SW 1271 (cell line): ENCODE measurements at places on chromosomes 6 and 20.

GRCh38 chr6:12058172-12058961 is 46.3 kb downstream of the HIVEP1 start:
- no peak for DNase-seq

DNA sequence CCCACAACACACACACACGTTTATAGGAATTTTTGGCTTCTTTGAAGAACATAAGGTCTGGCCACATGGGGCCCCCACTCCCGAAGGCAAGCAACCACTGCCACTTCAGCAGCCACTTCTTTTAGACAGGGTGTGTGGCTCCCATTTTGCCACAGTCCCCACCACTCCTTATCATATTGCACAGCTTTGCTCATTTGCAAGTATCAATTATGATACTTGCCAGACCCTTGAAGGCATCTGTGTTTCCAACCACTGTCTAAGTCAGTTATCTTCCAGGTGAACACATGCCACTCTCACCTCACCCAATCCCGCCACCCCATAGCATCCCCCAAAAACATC is 73.1 kb downstream of the NOL4L start:
- no peak for DNase-seq

DNA sequence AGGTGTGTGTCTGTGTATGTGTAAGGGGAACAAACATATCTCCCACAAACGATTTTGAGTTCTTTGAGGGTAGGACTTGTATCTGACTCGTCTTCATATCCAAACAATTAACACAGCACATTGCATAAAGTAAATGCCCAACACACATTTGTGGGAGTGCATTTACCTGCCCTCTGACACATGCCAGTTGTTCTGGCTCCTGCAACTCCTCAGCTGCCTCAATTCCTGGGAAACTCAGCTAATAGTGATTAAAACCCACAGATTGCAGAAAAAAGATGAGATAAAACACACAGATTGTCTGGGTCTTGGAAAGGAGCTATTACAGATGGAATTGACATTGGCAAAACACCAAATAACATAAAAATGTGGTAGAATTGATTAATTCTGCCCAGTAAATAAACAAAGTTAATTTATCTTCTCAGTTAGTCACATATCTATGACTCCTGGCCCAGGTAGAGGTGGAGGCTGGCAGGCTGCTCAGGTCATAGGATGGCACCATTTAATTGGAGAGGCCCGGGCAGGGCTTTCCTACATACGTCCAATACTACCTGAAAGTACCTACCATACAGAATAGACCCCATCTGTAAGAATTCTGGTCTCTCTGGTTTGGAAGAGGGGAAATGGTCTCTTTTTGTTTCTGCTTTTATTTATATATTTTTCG is 71.5 kb upstream of the IFNGR1 start:
- no peak for DNase-seq

DNA sequence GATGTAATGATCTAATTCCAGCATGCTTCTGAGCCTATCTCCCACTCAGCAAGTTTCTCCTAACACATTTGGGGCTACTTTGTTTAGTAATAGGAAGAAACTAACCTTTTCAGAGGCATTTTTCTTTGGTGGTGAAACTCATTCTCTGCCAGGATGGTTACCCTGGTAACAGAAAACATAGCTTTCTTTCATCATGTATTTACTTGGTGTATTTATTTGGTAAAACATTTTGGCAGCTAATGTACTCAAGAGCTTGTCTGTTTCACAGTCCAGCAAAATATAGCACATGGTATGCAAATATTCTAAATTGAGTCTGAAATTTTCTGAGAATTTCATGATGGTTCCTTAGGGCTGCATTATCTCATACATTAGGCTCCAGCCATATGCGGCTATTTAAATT is 100.0 kb downstream of the SLC35B3 start:
- DNase-seq: no peak

- no peak for DNase-seq
These were observed 189.2 kb downstream of the ASCC3 start for GRCh38 chr6:100691972-100692371.

DNA sequence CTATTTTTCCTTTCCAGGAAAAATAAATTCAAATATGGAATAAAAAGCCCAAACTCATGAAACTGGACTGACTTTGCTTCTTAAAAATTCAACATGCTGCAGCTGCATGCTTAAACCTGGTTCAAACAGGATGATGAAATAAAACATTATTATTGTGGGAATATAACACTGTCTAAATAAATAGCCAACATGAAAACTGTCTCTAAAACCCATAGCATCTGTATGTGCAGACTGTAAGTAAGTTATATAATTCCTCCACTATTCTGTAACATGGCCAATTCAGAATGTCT is 30.4 kb upstream of the AHI1 start:
- no peak for DNase-seq

DNA sequence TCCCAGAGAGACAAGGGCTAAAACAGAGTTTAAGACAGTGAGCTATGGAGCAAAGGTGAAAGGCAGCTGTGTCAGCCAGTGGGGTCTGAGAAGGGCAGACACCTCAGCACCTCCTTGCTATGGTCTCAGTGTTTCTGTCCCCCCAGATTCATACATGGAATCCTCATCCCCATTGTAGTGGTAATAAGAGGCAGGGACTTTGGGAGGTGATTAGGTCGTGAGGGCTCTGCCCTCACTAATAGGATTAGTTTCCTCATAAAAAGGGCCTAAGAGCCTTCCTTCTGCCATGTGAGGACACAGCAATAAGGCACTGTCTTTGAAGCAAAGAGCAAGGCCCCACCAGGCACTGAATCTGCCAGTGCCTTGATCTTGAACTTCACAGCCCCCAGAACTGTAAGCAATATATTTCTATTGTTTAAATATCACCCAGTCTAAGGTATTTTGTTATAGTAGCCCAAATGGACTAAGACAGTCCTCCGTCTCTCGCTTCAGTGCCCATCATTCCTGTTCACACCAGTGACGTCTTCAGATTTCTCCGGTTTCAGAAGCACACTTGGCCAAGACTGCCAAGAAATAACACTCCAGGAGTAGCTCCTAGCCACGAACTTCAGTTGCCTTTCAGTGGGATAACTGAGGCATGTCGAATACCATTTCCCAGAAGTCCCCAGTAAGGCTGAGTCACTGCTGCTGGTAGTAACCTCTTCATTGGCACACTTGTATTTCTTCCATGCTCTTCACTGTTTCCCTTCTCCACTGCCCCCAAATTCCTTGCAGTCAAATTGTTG is 32.8 kb downstream of the SLC13A3 start:
- no peak for DNase-seq

- no peak for DNase-seq
These were observed 63.2 kb downstream of the SLC24A3 start for GRCh38 chr20:19275630-19276071.

DNA sequence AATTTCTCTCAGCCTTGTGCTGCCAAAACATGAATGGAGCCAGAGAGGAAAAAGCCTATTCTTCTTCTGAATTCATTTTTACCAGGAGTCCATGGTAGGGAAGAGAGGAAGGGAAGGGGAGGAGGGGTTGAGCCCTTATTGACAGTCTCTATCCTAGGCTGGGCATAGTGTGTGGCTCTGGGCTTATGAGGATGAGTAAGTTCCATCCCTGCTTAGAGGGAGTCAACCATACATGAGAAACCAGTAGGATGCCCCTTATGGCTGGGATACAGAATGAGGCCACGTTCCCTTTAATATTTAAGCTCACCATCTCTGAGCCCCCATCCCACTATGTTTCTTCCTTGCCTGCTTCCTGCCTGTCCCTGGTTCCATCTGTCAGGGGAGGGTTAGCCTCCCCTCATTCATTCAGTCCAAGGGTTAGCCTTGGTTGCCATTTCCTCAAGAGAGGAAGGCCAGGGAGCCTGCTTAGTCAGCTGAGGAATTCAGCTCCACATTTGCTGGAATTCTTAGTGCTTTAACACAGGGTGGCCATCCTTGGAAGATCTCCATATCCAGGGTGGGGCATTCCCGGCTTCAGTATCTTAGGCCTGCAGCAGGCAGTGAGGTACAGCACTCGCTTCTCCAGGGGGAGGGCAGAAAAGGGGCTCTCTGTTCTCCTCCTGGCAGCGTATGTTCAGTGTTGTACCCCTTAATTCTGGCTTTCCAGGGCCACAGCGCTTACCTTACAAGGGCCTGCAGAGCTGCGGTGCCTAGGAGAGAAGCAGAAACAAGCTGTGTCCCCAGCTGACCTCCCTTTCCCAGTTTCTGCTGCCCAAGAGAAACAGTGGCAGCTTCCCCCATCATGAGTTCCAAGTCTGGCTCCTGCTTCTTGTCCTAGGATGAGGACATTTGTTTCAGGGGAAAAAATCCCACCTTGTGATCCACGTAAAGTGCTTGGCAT is 12.5 kb downstream of the SIRT5 start:
- no peak for DNase-seq

DNA sequence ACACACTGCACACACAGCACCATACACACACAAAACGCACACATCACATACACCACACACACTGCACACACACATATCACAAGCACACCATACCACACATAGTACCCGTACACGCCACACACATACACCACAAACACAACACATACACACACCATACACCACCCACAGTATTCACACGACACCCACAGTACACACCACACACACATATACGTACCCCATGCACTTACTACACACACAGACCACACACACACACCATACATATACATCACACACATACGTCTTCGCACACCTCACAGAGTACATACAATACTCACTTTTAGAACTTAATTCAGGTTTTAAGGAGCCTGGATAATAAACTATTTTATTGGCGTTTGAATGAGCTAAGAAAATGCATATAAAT is 1805.3 kb upstream of the DEFB115 start:
- no peak for DNase-seq

DNA sequence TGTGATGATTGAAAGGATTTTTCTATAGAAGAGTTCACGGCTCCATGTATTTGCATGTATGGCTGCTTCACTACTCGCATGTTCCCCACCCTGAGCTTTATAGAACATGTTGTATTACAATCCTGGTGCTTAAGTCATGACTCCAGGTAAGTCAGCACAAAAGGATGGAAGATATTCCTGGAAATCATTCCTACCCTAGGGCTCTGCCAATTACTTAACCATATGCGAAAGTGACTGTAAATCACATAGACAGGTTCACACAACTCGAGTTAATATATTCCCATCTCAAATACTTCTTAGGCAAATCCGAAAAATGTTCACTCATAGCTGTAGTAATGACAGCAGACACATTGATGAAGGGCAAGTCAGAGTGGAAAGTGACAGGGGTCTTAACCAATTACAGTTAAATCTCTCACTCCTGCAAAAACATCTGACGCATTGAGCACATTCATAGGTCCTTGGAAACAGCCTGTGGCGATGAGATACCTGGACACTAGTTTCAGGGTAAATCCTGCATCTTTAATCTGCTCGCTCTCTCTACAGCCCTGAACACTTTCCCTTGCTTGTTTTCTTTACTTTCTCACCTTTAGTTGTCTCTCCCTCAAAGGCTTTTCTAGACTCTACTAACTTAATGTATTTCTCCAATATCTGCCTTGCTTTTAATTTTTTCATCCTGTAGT is 35.1 kb downstream of the RNF217 start:
- no peak for DNase-seq

- DNase-seq: no peak
These were observed 2.2 kb upstream of the OLIG3 start for GRCh38 chr6:137496368-137496767.

GRCh38 chr6:108437821-108438220 is 122.9 kb upstream of the FOXO3 start:
- DNase-seq: no peak

DNA sequence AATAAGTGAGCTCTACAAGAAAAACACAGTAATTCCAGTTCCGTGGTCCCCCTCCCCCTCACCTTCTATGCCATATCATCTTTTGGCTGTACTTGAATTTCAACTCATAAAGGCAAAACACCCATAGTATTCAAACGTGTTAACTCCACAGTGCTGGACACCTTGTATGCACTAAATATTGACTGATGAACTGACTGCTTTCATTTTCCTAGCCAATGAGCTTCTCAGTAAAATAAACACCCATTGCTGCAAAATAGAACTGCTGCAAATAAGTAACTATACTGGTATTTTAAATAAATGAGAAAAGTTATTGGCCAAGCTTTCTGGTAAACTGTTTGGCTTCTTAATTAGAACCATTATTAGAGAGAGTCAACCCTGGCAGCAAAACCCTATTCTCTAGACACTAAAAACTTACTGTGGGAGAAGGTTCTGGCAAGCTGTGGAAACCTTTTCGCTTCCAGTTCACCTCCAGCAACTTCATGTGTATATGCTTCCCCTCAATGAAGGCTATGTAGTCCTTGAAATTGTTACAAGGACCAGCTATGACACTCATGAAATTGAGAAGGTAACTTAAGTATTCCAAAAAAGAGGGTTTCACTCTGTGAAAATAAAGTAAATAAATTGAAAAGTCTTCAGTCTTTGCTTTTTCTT is 86.0 kb downstream of the MBOAT1 start:
- no peak for DNase-seq

DNA sequence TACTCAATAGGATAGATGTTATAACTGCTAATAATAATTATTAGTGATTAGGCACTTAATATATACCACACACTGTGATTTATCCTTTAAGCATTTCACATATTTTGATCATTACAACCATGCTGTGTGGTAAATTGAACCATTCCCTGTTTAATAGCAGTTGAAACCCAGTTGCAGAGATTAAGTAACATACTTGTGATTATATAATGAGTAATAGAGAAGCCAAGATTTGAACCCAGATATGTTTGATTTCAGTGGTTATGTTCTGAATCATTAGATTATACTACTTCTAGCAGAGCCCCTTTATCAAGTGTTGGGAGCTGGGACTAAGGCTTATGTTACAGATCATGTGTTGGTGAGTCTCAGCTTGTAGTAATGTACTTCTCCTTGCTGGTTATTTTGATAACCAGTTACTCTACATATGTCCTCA is 44.1 kb downstream of the STK4 start:
- no peak for DNase-seq

- DNase-seq: no peak
These were observed 2.1 kb upstream of the TRERF1 start for GRCh38 chr6:42453654-42454427.

DNA sequence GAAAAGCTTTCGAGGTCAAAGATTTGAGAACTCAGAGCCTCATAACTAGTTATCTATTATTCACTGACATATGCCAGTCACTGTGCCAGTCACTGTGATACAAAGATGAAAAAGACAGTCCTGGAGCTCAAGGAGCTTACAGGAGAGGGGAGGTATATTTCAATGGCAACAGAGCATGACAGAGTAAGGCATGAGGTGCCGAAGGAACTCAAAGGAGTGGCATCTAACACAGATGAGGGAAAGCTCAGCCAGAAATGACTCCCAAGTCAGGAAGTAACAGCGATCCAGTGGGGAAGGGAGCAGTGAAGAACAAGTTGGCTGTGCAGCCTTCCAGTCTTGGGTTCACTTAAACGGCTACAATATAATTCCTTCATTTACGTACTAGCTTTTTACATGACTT is 46.6 kb downstream of the DTNBP1 start:
- no peak for DNase-seq
